B cell (primary cell): ENCODE measurements at places on chromosomes 2 and 18. TPM values are rescaled to one million over a fixed set of nuclear protein-coding genes. Genes with fewer than 3 reads are reported as not detected.
A peak's percentile ranks its signal among the peaks of the same experiment; 100 is the strongest.

Gene ZBTB7C
- not detected in 2 replicates for total RNA-seq

Gene FEV
- not detected in 2 replicates for total RNA-seq

DNA sequence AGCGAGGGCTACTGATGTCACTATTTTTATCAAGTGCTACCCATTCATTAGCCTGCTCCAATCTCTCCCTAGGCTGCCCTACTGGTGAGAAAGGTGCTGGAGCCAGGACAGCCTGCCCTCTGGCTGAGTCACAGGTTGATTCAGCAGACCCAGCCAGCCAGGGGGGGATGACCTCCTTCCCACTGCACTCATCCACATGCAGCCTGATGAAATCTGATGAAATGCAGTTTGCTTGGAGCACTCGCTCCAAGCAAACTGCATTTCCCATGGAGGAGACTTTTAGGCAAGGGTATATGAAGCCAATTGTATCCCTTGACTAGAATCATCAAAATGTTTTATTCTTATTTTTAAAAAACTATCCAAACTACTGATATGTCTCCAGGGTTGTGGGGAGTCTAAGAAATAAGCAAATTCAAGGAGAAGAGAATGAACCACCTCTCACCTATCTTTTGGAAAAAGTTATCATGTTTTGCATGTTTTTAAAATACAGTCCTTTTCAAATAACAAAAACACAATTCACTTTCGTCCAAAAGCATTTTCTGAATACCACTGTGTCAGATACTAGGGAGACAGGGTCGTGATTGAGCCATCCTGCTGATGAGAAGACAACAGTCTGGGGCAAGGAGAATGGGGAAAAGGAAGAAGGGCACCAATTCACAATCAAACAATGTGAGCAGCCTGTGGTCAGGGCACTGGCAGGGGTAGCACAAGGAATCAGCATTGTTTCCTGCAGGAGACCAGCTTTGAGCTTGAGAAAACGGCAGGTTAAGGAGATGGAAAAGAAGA lies 128.3 kb downstream of the AFF3 start:
- peak overlapping the region; percentile 17 for H3K27ac ChIP-seq
- no peak overlapping the region for H3K4me3 ChIP-seq
- H3K27me3 ChIP-seq = no peaks in the 10 kb centered on the region
- peaks cover 62% of the 10 kb centered on the region for H3K36me3 ChIP-seq

DNA sequence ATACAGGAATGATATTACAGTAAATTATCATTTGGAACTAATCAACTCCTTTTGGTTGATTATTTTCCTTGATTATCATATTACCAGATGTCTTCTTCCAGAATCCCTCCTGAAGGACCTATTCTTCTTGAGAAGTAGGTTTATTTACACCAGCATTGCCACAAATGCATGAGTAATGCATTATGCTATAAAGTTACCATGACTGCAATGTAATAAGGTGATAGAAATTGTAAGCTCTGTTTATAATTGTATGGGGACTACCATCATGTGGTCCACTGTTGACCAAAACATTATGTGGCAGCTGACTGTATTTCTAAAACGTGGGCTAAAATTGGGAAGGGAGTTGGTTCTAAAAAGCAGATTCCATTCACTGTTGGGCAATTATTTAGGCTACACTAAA lies 602.2 kb downstream of the NYAP2 start:
- no peak overlapping the region for H3K27ac ChIP-seq
- no peak for DNase-seq
- H3K27me3 ChIP-seq = no peaks in the 10 kb centered on the region
- H3K4me3 ChIP-seq = no peak overlapping the region
- H3K4me1 ChIP-seq = no peaks in the 10 kb centered on the region
- H3K36me3 ChIP-seq = no peaks in the 10 kb centered on the region

DNA sequence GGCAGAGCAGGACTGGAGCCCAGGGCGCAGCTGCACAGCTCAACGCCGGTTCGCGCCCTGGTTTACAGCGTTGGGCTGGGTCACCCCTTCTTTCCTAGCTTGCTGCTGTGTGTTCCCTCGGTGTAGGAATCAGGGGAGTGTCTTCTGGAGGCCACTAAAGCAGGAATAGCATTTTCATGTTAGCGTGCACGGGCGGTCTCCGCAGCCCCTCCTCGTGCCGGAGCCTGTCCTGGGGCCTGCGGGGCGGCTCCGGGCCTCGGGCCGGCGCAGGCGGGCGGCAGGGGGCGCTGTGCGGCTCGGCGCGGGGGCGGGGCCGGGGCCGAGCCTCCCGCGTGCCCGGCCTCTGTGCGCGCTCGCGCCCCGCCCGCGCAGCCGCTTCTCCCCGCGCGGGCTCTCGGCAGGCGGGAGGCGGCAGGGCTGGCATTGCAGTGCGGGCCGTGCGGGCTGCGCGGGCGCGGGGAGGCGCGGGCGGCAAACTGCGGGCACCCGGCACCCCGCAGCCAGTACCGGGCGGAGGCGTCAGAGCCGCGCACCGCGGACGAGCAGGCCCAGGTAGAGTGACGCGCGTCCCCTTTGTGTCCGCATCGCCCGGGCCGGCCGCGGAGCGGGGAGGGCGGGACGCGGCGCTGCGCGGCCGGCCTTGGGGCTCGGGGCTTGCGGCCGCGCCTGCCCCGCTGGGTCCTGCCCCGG lies at the start of gene RNF144A:
Gene RNF144A, plus strand, starts transcription at position 342 of the 690 bp plus-strand sequence. CDS start 79,515 bp downstream, outside the sequence.
- H3K4me1 ChIP-seq = peaks cover 7% of the 10 kb centered on the region
- H3K27me3 ChIP-seq = peaks cover 17% of the 10 kb centered on the region
- H3K4me3 ChIP-seq = no peak within 1 kb of the TSS
- no peaks in the 10 kb centered on the region for H3K36me3 ChIP-seq
- DNase-seq = peak; percentile 77
- no peak within 1 kb of the TSS for H3K27ac ChIP-seq

- no peak overlapping the region for H3K27ac ChIP-seq
- H3K27me3 ChIP-seq = peaks cover 38% of the 10 kb centered on the region
- no peak for DNase-seq
- H3K4me1 ChIP-seq = peaks cover 7% of the 10 kb centered on the region
Observed at GRCh38 chr2:175002547-175003274, 2.5 kb downstream of the CHN1 start.
